ENCODE measurements at places on chromosomes 1 and 21.

GRCh38 chr1:203121186-203122015 is 6.1 kb upstream of the ADORA1 start:
- DNase-seq: no peak

DNA sequence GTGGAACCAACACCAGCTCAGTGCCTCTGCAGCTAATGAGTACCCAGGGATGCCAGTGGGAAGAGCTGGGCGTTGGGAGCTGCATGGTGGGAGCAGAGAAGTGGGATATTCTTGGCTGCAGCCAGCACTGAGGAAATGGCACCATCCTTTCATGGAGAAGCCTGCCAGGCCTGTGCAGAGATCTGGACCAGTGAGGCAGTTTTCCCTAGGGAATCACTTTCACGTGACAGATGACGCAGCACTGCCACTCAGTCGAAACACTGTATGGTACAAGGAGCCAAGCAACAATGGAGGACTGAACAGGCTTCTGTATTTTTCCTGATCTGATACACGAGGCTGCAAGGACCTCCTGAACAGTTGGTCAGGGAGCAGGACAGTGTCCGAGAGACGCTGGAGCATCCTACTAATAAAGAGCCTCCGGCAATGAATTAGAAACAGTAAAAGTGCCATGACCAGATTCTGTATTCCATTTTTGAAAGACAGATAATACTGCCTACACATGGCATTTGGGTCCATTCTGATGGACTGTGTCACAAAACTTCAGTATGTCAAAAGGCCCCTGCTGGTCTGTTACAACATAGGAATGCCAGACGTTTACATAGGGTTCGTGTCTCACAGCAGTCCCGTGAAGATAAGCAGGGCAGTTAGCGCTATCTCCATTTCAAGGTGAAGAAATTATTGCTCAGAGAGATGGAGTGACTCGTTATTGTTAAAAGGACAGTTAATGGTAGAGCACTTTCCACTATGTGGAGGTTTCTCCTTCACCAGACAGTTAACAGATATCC is 44.0 kb upstream of the LMO4 start:
- DNase-seq: no peak

GRCh38 chr1:28064064-28064463 is 24.3 kb downstream of the EYA3 start:
- DNase-seq: no peak

DNA sequence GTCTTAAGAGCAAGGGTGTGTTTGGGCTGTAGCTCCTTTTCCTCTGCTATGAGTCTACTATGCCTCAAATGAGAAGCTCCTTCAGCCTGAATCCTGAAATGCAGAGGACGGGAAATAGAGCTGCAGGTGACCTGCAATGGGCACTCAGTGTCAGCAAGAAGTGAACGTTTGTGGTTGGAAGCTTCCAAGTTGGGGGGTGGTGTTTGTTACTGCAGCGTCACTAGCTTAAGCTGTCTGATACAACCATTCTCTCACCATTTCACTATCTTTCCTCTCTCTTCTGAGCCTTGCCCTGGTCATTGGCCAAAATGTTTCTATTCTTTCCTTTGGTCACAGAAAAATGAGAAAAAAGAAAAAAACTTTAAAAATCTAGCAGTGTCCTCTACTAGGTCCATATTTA is 19.4 kb downstream of the TRIM67 start:
- no peak for DNase-seq

GRCh38 chr1:159826441-159827101 is at the start of gene SLAMF8:
TSS of gene SLAMF8 (plus strand) at chr1:159826873. CDS start at chr1:159826899, 26 bp downstream.
- DNase-seq: peak; percentile 23
